ENCODE measurements at places on chromosomes 1 and 21. TPM values are rescaled to one million over a fixed set of nuclear protein-coding genes. Genes with fewer than 3 reads are reported as not detected.
A peak's percentile ranks its signal among the peaks of the same experiment; 100 is the strongest.

GRCh38 chr1:228691211-228691610 lies 44.1 kb upstream of the RHOU start:
- no peak for DNase-seq

DNA sequence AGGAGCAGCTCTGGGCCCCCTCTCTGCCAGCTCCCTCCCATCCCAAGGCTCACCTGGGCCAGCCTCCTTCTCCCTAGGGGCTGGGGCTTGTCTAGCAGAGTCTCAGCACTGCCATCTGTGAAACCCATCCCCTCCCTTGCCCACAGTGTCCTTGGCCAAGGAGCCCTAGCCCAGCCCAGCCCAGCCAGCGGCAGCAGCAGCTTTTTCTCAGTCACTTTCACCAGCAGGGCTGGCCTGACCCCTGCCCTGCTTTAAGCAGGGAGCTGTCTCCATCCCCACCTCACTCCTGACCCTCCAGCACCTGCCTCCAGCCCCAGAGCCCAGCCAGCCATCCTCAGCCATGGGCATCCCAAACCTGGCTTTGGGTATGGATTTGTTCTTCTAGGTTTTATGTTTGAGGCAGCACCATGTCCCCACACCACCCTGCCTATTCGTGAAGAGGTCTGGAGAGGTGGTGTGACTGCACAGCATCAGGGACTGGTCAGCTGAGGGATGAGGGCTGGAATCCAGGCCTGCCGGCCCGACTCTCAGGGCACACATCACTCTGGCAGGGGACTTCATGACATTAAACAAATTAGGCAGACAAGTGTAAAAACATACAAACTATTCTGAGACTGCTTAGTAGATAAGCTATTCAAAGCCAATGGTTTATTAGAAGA lies 36.1 kb upstream of the ABCG1 start:
- no peak for DNase-seq

DNA sequence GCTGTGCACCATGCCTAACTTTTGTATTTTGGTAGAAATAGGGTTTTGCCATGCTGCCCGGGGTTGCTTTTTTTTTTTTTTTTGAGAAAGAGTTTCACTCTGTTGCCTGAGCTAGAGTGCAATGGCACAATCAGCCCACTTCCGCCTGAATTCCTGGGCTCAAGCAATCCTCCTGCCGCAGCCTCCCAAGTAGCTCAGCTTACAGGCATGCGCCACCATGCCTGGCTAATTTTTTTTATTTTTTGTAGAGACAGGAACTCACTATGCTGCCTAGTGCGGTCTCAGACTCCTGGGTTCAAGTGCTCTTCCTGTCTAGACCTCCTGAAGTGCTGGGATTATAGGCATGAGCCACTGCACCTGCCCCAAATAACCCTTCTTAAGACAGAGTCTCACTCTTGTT lies 153.5 kb downstream of the SLC45A1 start:
- DNase-seq: no peak

DNA sequence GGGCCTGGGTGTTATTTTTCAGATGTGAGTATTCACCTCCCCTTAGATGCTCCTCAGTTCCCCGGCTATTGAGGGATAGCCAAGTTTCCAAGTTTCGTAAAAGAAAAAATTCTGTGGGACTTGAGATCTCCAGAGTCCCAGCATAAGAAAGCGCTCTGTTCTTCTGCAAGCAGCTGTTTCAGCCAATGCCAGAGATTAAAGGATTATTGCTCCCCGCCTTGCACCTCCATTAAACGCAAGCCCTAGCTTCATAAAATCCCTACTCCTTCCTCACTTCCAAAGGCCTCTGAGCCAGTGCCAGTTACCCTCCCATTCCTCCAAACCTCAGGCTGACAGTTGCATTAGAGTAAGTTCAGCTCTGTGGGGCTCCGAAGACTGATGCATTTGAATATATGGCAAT lies 56.4 kb downstream of the CHIA start:
- no peak for DNase-seq

CYP4Z1 gene
- not detected for polyA plus RNA-seq

DNA sequence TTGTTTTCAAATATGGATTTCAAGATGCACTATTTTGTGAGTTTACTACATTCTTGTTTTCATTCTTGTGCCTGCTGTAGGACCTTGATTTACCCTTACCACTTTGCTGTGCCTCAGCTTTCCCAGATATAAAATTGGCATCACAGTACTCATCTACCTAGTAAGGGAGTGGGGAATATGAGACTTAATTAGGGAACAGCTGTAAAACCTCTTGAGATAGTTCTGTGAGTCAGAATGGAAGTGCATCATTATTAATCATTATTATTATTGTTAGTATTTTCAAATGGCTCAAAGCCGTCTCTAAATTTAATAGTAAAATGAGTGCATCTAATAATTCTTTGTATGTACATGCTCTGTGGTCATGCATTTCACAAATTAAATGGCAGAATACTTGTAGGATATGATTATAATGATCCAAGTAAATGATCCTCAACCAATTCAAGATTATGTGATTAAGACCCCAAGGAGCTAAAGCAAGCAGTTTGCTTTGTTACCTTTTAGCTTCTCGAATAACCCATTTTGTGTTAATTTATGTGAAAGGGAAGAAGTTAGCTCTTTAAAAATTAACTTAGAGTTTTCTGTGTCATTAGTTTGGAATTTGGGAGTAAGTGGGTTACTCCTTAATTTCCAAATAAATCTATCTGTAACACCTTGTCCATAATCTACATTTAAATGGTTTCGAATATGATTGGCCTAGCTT lies 155.4 kb downstream of the NFIA start:
- no peak for DNase-seq

- peak; percentile 48 for DNase-seq
Observed at GRCh38 chr1:155698382-155699038, 9.6 kb downstream of the DAP3 start.

AIM2 gene
- polyA plus RNA-seq: 0.49 TPM

KLF17 gene
- 0.06 TPM for polyA plus RNA-seq

DNA sequence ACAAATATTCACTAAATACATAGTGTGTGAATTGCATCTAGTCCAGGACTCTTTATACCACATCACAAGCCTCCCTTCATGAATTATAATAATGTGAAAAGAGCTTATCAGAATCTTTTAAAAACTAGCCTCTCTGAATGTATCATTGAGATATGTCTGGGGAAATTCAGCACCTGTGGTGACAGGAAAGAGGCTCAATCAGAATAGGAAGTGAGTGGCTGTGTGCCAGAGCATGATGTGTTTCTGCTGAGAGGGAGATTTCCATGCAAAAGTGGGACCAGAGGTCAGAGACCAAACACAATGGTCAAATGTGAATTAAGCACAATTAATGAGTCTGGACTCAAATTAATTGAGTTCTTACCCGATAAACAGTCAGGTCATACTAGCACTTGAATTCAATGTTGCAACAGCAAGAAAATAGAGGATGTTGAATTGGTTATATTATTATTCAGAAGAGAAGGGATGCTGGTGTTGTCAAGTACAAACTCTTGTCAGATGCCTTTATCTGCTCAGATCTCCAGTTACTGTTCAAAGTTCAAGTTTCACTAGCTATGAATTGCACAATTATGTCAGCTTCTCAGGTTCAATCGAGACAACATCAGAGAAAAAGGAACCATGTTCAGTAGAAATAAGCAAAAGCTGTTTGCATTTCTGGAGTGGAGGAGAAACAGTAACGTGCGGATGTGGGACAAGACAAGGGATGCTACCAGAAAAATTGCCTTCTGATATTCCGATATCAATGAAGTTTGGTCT lies 226.2 kb downstream of the ZNF326 start:
- peak; percentile 45 for DNase-seq

GRCh38 chr1:16248603-16249516 lies 11.9 kb upstream of the CPLANE2 start:
- peak; percentile 84 for DNase-seq

DNA sequence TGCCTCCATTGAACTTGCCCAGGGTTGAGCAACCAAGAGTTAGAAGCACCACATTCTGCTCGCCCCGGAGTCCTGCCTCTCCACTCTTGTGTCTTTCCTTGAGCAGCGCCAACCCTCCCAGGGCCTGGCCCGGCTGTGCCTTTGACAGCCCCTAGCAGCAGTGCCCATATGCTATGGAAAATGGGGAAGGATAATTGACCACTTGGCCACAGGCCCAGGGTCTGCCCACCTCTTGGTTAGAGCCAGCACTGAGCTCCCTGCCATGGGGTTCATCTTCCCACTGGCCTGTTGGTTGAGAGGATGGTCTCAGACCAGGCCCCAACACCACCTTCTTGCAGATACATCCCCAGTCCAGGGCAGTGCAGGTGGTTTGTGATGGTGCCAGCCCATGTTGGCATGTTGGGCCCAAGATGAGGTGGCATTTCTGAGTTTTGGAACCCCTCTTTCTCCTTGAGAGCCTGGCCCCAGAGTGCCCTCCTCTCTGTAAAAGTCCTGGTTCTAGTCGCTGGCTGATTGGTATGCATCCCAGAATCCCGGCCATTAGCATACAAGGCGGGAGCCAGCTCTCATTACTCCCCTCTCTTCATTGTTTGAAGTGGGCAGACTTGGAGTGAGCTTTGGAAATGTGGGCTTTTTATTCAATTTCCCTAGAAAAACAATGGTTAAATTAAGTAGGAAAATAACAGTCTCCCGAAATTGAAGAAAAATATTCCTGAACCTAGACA lies 7.6 kb downstream of the ARHGEF10L start:
- DNase-seq: no peak

GRCh38 chr1:19476450-19477190 lies 8.7 kb downstream of the CAPZB start:
- DNase-seq: peak; percentile 34

DISP1 gene
- 2.3 TPM for polyA plus RNA-seq

DNA sequence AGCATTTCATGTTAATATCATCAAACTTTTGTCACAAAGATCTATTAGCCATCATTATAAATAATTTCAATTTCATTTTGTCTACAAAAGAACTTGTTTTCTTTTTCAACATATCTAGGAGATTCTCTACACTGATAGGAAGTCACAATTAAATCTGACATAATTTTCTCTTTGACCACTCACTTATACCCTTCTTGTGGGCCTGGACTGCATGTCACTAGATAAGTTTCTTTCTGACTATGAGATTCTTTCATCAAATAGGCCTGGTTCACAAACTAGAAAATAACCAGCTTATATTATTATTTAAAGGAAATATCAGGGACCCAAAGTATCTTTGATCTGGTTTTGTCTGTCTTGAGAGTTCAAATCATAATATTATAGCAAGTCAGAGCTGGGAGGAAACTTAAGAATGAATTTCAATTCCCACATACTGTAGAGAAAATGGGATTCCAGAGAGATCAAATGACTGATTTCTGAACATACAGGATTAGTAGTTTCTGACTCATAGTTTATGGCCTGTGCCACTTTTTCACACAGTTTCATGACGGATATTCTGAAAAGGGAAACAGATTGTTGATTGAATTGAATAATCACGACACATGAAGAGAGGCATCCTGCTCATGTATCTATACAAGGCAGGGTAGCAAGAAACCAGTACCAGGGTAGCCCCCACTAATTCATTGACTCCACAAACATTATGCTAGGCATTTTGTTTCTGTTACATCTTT lies 355.8 kb downstream of the GPATCH2 start:
- no peak for DNase-seq

GRCh38 chr1:78095593-78095992 lies 49.8 kb downstream of the GIPC2 start:
- DNase-seq: no peak

DNA sequence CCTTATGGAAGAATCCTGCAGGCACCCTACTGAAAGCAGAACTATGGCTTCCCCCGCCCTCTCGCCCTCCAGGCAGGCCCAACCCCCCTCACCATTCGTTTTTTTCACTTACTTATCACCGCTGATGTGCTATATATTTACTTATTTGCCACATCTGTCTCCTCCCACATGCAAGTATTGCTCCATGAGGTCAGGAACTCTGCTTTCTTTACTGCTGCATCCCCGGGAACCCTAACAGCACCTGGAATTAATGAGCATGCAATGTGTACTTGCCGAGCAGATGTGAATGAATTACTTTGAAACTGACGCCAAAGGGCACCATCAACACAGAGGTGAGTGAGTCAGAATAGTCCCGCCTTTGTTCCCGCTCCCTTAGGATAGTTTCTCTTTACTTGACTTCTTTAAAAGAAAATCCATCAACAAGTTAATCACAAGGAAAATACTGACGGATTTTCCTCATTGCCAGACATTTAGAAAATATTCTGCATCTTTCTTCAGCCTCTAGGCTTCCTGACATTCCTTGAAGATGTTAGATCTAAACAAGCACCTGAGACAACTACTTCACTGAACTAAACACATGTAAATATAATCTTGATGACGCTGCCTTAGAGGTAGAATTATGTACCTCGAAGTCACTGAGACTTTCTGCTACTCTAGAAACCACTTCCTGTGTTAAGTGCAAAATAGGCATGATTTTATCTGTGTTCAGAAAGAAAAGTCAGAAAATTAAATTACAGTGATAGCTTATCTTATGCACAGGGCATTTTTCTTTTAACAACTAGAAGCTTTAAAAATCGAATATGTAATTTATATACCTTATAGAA lies 17.5 kb upstream of the RAB4A start:
- peak; percentile 89 for DNase-seq

- no peak for DNase-seq
Observed at GRCh38 chr1:183040547-183040971, 17.3 kb downstream of the LAMC1 start.

DNA sequence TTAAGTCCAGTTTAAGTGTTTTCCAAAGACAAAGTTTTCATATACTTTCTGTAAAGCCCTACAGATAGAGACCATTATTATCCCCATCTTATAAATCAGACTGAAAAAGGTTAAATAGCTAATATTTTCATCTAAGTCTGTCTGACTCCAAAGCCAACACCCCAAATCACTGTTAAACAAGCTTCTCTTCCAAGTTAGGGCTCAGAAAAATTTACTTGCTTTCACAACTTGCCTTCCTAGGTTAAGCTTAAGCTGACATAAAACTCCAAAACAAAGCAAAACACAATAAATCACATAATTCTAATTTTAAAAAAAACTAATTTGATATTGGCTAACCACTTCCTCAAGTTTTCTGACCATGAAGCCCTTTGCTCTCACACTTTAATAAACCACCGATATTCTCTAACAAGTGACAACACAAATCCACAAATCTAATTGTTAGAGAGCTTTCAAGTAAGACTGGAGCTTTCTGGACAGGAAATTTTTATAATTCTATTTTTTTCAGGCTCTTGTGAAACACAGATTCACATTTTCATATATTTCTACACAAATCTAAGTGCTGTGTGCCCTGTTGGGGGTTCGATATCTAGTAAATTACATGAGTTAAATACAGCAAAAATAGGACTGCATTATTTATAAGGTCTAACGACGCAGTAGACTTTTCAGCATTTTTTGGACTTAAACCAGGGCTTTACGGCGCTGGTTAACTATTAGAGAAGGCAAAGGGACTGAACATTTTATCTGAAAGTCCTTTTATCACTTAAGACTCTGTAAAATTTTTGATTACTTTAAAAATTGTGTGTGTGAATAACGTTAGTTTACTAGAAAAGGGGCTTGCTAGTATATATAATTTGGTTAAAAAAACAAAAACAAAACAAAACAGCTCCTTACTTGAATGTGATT lies 2.1 kb downstream of the GNG12 start:
- DNase-seq: no peak

DNA sequence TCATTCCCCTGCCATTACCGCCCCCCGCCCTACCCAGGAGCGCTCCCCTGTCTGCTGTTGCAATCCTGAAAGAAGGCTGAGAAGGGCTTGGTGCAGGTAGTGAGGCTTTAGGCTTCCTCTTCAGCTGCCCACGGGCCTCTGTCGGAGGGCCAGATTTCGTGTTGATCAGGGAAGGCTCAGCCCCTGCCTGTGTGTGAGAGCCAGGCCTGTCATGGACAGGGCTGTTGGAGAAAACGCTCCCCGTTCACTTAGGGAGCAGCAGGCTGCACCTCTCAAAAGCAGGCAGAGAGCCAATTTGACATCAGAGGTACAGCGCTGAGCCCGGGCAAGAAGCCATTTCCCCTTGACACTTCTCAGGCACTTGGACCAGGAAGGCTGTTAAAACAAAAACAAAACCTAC lies 19.0 kb downstream of the TEX35 start:
- no peak for DNase-seq
